Fibroblast of pulmonary artery (primary cell): ENCODE measurements at places on chromosomes 7 and 10.

- no peak for DNase-seq
These were observed 83.0 kb downstream of the MGMT start for GRCh38 chr10:129550076-129550475.

DNA sequence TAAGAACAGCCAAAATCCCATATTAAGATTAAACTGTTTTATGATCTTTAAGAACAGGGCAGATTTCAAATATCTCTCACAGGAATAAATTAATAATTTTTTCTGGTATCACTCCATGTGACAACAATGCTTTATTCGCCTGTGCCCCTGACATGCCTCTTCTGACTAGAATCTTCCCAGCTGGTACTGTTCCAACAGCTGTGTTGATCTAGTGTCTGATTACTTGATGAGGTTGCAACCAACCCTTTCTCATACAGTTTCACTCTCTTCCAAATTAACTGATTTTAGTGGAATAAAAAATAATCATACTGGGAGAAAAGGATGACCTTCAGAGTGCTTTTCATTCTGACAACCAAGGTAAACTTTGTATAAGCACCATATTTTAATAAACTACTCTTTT is 151.9 kb downstream of the CHRM2 start:
- DNase-seq, result no peak

GRCh38 chr10:88017781-88018180 is 154.4 kb downstream of the PTEN start:
- no peak for DNase-seq

- DNase-seq, result no peak
These were observed 208.2 kb downstream of the SNX13 start for GRCh38 chr7:17732083-17732482.

- DNase-seq, result no peak
These were observed 5.0 kb downstream of the RBAK start for GRCh38 chr7:5050676-5051075.

- DNase-seq, result peak; percentile 20
These were observed 49.9 kb downstream of the PTEN start for GRCh38 chr10:87913156-87913921.

DNA sequence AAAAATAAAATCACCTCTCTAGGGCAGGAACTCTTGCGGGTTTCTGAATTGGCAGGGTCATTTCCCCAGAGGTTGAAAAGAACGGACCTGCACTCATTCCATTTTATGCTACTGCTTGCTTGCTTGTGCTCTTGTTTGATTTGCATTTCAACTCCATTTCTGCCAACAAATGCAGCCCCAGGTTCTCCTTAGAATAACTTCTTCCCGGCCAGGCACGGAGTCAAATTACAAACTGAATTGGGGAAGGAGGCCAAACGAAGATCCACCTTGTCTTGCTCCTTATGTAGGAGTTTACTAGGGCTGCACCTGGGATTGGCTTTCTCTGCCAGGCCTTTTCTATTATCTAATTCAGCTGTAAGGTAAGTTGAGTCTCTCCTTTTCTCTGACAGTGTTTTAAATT is 79.6 kb downstream of the HGF start:
- DNase-seq, result peak; percentile 21

DNA sequence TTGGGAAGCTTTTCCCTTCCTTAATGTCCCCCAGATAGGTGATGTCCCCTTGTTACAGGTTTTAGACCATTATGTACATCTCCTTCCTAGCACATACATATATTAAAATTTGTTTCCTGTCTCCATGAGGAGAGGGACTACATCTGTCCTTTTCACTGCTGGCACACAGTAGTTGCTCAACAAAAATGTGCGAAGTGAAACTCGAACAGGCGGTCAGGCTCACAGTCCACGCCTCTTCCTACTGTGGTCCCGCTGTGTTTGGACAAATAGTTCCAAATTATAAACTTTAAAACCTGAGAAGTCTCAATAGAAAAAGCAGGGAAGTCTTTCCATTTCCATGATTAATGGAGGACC is 1.2 kb upstream of the HHEX start:
- DNase-seq, result no peak

DNA sequence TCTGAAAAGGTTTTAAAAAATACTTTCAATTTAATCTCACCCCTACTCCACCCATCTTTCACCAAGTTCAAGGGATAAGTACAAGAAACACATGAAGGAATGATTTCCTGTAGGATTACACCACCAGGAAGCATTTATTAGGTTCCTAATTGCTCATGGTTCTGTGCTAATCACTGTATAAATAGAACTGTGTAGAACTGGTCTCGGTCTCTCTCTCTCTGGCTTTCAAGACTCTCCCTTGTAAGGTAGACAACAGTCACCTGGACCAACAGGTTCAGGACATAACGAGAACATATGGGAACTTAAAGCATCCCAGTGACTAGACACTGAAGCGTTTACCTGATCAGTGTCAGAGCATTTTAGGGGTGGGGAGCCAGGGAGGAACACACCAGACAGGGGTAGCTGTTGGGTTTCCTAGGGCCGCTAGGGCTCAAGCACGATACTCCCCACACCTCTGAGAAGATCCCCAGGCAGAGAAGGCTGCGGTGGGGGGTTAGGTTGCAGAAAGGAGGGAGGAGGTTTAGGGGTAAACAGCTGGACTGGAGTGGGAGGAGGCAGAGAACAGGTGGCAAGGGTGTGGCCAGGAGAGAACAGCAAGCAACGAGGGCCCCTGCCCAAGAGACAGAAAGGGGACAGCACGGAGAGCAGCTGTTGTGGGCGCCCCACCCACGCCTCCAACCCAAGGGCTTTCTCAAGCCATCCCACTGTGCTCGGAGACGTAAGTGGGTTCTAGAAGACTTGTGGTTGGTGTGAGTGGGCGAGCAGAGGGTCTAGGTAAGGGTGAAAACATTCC is 52.5 kb upstream of the USP6NL start:
- no peak for DNase-seq

DNA sequence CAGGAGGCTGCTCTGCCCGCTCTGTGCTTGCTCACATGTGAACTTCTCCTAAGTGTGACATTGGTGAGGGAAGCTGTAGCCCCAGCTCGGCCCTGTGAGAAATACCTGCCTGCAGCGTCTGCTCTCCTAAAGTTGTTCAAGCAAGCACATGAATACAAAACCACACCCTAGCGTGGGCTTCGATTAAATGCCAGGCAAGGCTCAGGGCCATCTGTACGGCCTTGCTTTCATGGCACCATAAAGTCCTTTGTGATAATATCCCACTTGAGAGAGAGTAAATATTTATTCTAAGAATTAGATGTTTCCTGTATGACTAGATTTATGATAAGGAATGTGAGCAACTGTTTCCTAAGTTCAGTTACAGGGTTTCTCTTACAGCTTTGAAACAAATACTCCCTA is 262.8 kb upstream of the KLF14 start:
- DNase-seq, result peak; percentile 42

GRCh38 chr7:94697035-94697974 is 41.4 kb upstream of the SGCE start:
- peak; percentile 97 for DNase-seq

DNA sequence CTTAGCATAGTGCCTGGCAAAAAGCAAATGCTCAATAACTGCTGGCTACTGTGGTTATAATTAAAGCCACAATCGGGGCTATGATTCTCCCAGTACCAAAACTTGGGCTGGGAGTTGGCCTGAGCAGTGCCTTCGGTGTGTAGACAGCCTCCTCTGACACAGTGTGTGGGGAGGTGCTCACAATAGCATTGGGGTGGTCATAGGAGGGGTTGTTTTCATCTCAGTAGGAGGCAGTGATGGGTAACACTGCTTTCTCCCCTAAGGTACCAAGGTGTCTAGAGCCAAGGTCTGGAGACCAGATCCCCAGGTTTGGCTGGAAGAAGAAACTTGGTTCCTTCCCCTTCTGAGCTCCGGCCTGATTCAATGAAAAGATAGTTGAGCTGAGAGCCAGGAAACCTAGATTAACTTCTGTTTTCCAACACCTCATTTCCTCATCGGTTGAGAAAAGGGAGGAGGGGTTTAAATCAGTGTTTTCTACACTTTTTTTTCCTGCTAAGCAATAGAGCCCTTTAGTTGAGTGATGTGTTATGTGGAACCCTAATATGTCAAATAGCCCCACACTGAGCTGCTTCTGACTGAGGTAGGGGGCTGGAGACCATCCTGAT is 68.2 kb downstream of the LRMDA start:
- DNase-seq, result no peak

- no peak for DNase-seq
These were observed 91.2 kb downstream of the FAM13C start for GRCh38 chr10:59271160-59271559.

- DNase-seq, result no peak
These were observed 26.3 kb downstream of the GHRHR start for GRCh38 chr7:30989824-30990672.

GRCh38 chr10:52677086-52677485 is 95.5 kb downstream of the MBL2 start:
- DNase-seq, result peak; percentile 18

DNA sequence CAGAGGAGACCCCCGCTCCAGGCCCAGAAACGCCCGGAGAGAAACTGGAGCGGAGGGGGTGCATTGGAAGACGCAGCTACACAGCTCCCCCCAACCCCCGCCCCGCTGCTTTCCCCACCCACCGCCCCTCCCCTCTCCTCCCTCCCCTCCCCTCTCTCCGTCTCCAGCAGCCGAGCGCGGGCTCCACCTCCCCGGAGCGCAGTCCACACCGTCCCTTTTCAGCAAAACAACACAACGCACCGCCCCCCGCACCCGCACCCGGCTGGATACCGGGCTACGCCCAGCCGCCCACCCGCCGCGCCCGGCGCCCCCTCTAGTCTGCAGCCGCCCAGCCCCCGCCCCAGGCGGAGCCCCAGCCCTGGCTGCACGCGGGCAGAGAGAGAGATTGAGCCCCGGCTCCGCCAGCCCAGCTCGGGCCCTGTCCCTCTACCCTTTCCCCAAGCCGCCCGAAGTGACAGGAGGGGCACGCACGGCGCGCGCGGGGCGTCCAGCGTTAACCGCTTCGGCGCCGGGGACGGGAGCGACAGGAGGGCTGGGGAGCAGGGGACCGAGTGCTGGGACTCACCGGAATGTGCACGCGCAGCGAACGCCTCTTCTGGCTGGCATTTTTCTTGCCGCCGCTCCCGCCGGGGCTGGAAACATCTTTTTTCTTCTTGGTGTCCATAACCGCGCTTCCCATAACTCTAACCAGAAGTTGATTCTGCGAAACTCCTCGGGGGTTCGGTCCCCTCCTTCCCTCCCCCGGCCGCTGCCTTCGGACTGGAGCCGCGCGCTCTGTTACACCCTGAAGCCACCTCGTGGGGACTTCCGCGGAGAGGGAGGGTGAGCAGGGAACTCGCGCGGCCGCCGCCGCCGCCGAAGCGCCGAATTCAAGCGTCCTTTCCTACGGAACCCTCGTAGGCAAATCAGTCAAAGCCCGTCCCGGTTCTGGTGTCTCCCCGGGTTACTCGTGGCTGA is 695 bp downstream of the PRKAG2 start:
- peak; percentile 37 for DNase-seq

- DNase-seq, result peak; percentile 4
These were observed 102.6 kb upstream of the NRBF2 start for GRCh38 chr10:63030536-63030935.

DNA sequence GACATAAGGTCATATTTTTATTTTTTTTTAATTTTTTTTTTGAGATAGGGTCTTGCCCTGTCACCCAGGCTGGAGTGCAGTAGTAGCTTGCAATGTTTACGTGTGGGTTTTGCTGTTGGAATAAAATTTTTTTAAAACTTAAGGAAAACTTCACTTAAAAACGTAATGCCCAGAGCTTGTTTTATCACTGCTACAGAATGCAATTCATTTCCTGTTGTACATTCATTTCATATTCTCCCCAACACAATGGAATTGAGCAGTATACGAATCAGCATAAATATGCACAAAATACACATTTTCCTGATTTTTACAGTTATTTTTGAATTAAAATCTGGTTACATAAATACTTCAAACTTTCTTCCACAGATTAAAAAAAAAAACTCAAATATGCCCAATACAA is 40.3 kb downstream of the RSU1 start:
- DNase-seq, result peak; percentile 65

DNA sequence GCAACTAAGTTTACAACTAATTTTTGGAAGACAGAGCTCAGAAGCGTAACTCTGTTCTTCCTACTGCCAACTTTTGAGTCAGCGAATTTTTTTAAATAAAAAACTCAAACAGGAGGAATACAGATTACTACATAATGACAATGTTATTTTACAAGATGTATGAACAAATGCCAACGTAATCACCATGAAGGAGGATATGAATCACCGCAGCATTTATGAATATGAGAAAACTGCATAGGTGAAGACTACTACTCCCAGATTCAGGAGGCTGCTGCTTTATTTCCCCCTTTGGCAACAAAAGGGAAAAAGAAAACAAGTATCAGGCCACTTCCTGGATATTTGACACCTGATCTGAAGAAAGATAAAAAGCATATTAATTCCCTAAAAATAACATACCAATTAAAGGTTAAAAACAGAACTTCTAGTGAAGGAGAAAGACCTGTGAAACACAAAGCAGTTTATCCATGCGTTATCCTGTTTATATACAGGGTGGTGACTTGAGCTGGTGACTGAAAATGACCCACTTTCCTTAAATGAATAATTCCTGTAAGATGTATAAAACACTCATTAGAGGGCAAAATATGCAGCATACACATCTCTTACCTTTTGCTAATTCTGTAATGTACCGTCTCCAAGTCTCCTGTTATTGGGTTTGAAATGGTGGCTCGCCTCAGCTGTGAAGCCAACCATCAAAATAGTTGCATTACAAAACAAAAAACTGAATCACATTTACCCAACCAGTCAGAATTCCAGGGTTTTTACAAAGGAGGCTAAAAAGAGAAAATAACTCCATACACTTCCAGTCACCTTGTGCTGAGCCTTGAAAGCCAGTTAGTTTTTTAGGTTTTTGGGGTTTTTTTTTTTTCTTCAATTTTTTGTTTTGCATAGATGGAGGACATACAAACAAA is 52.0 kb downstream of the P4HA1 start:
- peak; percentile 94 for DNase-seq

- no peak for DNase-seq
These were observed 19.8 kb downstream of the ZNF107 start for GRCh38 chr7:64685741-64686140.

- DNase-seq, result no peak
These were observed 8.5 kb downstream of the NKX6-2 start for GRCh38 chr10:132777441-132777840.

- DNase-seq, result no peak
These were observed 86.0 kb downstream of the WDFY4 start for GRCh38 chr10:48770561-48771089.

GRCh38 chr7:117087639-117088396 is 134.5 kb downstream of the ST7 start:
- no peak for DNase-seq

- DNase-seq, result peak; percentile 51
These were observed 87.1 kb downstream of the CYP26A1 start for GRCh38 chr10:93160829-93161228.

GRCh38 chr7:146722986-146723385 is 606.4 kb downstream of the CNTNAP2 start:
- DNase-seq, result no peak

GRCh38 chr10:84424731-84425167 is 96.4 kb downstream of the CCSER2 start:
- DNase-seq, result peak; percentile 97

GRCh38 chr7:82200601-82201000 is 243.0 kb downstream of the CACNA2D1 start:
- no peak for DNase-seq
